Fibroblast of the aortic adventitia (primary cell): ENCODE measurements at places on chromosomes 5 and 9. TPM values are rescaled to one million over a fixed set of nuclear protein-coding genes. Genes with fewer than 3 reads are reported as not detected.
A peak's percentile ranks its signal among the peaks of the same experiment; 100 is the strongest.

The PCDHGA4 gene
- 3.7 and 9.9 TPM in 2 replicates for total RNA-seq

The TICAM2 gene
- 9.1 and 19.1 TPM in 2 replicates for total RNA-seq

The CFAP157 gene
- 0.09 TPM in 1 of 2 replicates, not detected in the other for total RNA-seq

The DOCK2 gene
- total RNA-seq: 0.65 and 4.6 TPM in 2 replicates

The CAMK2A gene
- total RNA-seq: 0.09 TPM in 1 of 2 replicates, not detected in the other

The PDZD2 gene
- total RNA-seq: under 0.01 and 2.5 TPM in 2 replicates

The MYMK gene
- not detected in 2 replicates for total RNA-seq

The SPINK6 gene
- not detected in 2 replicates for total RNA-seq

The CDKN2A gene
- total RNA-seq: 21.8 and 59.9 TPM in 2 replicates

DNA sequence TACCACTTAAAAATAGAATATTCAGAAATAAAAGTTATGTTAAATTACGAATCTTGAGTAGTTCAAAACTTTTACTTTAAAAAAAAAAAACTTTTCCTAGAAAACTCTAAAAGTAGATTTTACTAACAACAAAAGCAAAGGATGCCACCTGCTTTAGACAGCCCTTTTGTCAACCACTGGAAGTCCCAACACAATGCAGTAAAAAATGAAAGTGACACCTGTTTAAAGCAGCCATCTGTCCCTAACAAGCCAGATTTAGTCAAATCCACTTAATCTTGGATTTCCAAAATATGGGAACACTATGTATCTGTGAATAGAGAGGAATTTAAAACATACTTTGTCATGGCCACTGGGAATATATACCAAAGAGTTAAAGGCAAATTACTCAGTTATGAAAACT is 3.8 kb downstream of the RFX3 start:
- no peak for DNase-seq

DNA sequence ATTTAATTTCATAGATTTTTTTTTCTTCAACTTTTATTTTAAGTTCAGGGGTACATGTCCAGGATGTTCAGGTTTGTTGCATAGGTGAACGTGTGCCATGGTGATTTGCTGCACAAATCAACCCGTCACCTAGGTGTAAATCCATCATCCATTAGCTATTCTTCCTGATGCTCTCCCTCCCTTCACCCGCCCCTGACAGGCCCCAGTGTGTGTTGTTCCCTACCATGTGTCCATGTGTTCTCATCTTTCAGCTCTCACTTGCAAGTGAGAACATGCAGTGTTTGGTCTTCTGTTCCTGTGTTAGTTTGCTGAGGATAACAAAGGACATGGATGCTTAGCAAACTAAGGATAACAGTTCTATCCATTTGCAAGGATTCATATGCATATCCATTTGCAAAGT is 209.1 kb upstream of the ADCY2 start:
- DNase-seq: no peak

DNA sequence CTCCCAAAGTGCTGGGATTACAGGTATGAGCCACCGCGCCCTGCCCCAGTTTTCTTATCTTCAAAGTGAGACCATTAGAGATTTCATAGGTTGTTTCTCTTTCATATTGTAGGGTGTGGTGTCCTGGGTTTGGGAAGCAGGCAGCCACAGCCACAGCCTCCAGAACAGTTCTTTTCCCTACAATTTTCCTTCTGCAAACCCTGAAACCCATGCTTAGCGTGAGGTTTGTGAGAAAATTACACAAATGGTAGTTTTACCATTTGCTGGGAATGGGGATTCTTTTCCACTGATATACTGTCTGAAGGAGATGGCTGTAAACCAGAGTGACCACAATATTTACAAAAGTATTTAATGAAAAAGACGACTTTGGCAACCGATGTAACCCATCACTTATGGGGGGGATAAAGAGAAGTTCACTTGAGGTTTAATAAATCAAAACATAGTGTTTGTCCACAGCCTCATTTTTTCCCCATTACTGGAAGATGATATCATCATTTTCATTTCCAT is 26.7 kb upstream of the ECM2 start:
- DNase-seq: peak; percentile 45

DNA sequence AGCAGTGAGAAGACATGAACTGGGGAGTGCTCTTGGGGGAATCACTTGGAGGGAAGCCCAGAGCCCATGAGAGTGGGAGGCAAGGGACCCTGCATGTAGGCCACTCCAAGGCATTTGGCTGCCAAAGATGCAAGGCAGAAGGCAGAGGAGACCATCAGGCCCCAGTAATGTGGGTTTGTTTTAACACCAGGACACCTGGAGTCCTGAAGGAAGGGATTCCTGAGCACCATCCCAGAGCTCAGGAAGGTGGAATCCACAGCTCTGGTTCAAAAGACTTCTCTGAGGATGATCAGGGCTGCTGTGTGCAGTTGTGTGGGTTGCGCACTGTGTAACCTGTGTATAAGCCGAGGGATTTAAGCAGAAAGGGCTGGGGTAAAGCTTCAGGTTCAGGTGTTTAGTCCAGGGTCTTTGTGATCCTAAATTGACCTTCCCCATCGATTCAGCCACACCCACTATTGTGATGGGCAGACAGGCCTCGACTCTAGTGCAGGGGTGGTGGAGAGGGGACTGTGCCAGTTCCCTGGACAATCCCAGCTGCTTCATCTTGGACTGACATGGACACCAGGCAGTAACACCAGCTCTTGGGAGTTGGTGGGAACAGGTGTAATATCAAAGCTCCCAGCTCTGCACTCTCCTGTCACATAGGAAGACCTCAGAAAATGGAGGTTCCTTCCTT is 11.0 kb downstream of the B4GALT7 start:
- DNase-seq: no peak

DNA sequence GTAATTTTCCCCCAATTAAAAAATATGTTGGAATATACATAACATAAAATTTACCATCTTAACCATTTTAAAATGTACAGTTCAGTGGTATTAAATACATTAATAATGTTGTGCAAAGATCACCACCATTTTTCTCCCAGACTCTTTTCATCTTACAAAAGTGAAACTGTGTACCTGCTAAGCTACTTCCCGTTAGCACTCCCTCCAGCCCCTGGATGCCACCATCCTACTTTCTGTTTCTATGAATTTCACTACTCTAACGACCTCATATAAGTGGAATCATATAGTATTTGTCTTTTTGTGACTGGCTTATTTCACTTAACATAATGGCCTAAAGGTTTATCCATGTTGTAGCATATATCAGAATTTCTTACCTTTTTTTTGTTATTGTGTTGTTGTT is 112.9 kb downstream of the HSPA4 start:
- DNase-seq: no peak

- no peak for DNase-seq
Measured at GRCh38 chr9:105646879-105647594, 15.2 kb upstream of the TAL2 start.

DNA sequence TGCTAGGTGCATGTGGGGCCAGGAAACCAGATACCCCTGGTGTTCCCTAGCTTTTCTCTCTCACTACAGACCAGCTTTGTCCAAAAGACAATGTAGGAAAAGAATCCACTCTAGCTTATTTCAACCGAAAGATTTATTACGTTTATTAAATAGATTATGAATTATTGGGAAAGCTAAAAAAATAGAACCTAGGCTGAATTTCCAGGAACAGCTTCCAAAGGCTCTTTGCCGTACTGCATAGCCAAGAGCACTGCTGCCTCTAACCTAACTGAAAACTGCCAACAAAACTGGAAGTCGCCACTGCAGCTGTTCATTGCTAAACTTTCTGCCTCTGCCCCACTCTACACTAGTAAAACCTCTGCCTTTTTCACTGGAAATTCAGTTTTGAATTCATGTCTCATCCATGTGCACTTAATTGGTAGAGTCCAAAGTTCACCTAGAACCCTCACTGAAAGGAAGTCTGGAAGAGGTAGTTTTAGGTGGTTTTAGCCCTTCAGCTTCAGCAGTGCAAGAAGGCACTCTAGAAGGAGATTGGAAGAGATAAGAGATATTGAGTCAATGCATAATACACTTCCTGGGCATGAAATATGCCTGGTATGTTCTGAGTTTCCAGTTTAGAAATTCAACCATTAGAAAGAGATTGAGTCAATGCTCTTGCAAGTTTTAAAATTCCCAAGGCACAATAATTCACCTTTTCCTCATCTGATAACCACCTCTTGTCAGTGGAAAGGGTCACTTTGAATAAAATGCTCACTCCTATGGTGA is 927.9 kb downstream of the MAT2B start:
- peak; percentile 67 for DNase-seq

GRCh38 chr5:63768221-63768620 is 194.0 kb downstream of the HTR1A start:
- no peak for DNase-seq

- DNase-seq: peak; percentile 83
Measured at GRCh38 chr5:88826646-88827585, 56.1 kb downstream of the MEF2C start.

DNA sequence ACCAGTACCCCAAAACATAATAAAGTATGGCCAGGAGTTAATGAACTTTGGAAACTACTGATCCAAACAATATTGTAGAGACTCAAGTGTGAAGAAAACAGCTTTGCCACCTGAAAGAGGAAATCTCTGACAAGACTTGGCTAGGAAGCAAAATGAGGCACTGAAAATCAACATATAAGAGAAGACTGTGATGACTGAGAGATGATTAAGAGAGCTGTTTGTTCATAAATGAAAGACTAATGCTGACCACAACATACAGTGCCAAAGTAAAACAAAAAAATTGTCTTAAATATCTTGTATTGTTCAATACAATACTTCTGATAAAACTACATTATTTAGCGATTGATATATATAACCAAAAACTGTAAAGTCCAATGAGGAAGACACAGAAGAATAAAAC is 7.2 kb downstream of the RC3H2 start:
- no peak for DNase-seq

- DNase-seq: no peak
Measured at GRCh38 chr5:58346041-58346440, 113.8 kb downstream of the PLK2 start.

DNA sequence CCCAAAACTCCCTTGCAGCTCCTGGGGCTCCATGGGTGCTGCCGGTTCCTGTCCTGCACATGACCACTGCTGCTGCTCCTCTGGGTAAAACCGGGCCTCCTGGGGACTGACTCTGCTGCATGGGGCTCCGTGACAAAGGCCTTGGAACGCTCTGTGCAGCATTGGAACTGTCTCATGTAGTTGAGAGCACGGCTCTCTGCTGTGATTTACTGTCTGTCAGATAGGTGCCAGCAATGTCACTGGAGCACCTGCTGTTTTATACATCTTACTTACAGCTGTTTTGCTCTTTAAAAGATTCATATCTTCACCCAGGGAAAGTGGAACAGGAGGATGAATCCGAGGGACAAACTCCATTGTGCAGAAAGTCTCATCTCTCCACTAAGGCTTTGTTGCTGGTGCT is 138.1 kb downstream of the YIPF5 start:
- DNase-seq: no peak

GRCh38 chr9:109974143-109974917 is 194.3 kb downstream of the PALM2AKAP2 start:
- DNase-seq: no peak

- DNase-seq: peak; percentile 35
Measured at GRCh38 chr5:169668732-169669131, 31.7 kb downstream of the DOCK2 start.

GRCh38 chr5:178499352-178499751 is 90.8 kb downstream of the COL23A1 start:
- DNase-seq: no peak

DNA sequence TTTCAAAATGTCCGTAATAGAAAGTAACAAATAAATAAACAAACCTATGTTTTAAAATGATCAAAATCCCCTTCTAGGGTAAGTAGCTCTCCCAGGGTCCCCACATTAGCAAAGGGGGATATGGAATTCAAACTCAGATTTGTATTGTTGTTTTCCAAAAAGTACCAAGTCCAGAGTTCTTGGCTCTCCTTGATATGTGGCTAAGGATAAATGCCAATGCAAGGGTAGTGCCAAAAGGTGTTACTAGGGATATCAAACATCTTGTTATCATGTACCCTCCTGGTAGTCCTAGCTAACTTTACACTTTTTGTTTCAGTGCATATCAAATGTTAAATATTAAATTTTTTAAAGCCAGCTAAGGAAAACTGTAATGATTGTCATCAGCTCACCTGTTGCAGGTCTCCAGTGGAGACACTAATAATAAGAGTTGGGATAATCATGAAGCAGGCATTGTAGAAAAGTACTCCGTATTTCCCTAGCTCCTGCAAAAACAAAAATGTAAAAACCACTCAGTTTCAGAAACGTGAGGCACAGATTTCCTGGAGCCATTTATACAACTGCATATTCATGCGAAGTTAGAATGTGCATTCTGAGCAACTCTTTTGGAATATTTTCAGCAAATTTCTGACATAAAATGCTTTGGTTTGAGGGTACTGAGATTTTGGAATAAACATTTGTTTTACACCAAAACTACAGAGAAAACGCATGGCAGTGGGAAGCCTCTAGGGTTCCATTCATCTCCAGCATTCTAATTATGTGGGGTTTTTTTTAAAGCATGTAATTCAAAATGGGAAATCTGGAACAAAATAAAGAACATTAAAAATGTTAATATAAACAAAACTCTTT is 39.8 kb downstream of the SLC35D2 start:
- DNase-seq: peak; percentile 31

DNA sequence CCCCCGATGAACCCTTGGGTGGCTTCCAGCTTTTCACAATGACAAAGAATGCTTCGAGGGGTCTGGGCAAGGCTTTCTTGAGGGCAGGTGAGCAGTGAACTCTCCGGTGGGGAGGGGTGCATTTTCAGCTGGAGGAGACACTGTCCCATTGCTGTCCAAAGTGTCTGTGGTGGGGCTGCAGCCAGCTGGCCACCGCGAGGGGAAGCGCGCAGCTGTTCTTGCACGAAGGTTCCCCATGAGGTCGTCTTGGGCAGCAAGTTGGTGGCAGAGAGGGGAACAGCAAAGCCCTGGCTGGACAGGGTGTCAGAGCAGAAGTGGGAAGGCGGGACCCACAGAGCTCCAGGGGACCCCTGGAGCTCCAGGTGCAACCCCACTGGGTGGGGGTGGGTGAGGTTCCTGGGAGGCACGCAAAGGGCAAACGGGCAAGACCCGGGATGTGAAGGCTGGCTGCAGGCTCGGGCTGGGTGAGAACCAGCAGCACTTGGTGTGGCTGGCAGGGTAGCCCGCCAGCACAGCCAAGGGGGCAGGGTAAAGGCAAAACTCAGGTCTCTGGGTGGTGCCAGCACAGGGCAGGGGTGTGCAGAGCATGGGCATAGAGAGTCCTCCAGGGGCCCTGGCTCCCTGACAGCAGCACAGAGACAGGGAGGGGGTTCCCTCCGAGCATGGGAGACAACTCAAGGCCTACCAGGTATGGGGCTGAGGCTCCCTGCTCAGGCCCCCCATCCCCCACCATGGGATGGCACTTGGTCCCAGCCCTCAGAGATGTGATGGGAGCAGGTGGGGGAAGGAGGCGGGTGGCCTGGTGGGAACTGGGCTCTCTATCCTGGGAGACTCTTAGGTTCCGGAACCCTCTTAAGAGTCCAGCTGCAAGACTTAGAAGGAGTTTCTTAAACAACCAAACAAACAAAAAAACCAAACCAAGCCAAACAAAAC is 26.6 kb downstream of the TSPAN17 start:
- DNase-seq: no peak

DNA sequence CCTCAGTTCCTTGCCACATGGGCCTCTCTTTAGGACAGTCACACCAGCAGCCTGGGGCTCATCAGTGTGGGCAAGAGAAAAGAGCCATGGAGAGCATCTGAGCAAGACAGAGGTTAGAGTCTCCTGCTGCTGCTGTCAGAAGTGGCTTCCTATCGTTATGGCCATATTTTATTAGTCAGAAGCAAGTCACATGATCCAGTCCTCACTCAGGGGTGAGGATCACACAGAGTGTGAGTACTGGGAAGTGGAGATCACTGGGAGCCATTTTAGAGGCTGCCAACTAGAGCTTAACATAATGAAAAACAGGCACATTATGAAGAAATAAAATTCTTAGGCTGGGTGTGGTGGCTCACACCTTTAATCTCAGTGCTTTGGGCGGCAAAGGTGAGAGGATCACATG is 62.0 kb downstream of the DIRAS2 start:
- no peak for DNase-seq

GRCh38 chr9:84671586-84672521 is 2.3 kb downstream of the NTRK2 start:
- no peak for DNase-seq
